Body of pancreas (tissue), 4 donors: ENCODE measurements at places on chromosomes 6 and 20.

- no peak for DNase-seq
- no peaks in the 10 kb centered on the region for H3K27me3 ChIP-seq
- H3K27ac ChIP-seq, result no peak overlapping the region
- no peaks in the 10 kb centered on the region for H3K36me3 ChIP-seq
Observed at GRCh38 chr20:37411408-37412219, 65.7 kb downstream of the SRC start.

- H3K36me3 ChIP-seq, result no peaks in the 10 kb centered on the region
- H3K4me3 ChIP-seq, result no peak overlapping the region
- no peaks in the 10 kb centered on the region for H3K4me1 ChIP-seq
- H3K27ac ChIP-seq, result no peak overlapping the region
- no peak for DNase-seq
Observed at GRCh38 chr6:57262901-57263694, 41.0 kb upstream of the RAB23 start.

- no peaks in the 10 kb centered on the region for H3K4me1 ChIP-seq
- H3K4me3 ChIP-seq, result no peak overlapping the region
- no peaks in the 10 kb centered on the region for H3K36me3 ChIP-seq
Observed at GRCh38 chr6:138468320-138469015, 30.8 kb downstream of the NHSL1 start.

GRCh38 chr6:39962831-39963230 lies 28.6 kb upstream of the MOCS1 start:
- DNase-seq, result no peak
- H3K36me3 ChIP-seq, result no peaks in the 10 kb centered on the region
- H3K27me3 ChIP-seq, result no peaks in the 10 kb centered on the region
- H3K4me1 ChIP-seq, result no peaks in the 10 kb centered on the region

GRCh38 chr6:33251395-33252012 lies 20.2 kb downstream of the VPS52 start:
- H3K27ac ChIP-seq, result no peak overlapping the region

DNA sequence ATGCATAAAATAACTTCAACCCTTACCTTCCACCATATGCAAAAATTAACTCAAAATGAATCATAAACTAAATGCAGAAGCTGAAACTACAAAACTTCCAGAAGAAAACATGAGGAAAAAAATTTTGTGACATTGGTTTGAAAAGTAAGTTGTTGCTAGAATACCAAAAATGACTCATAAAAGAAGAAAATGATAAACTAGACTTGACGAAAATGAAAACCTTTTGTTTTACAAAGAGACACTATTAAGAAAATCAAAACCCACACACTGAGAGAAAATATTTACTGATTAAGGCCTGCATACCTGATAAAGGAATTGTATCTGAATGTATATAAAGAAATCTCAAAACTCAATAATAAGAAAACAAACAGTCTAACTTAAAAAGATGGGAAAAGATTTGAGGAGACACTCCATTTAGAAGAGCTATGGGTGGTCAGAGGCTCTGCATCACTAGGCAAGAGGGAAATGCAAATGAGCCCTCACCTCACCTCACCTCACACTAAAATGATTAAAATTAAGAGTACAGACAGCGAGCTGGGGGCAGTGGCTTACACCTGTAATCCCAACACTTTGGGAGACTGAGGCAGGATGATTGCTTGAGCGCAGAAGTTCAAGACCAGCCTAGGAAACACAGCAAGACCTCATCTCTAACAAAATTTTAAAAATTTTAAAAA lies 97.6 kb upstream of the CST7 start:
- H3K4me3 ChIP-seq, result no peak overlapping the region
- DNase-seq, result no peak
- H3K36me3 ChIP-seq, result no peaks in the 10 kb centered on the region
